ENCODE measurements at places on chromosomes 13 and 19.
A peak's percentile ranks its signal among the peaks of the same experiment; 100 is the strongest.

- H3K27me3 ChIP-seq = no peaks in the 10 kb centered on the region
- H3K4me1 ChIP-seq = no peaks in the 10 kb centered on the region
- DNase-seq = no peak
- H3K27ac ChIP-seq = no peak overlapping the region
These were observed 198.1 kb downstream of the FGF14 start for GRCh38 chr13:102203718-102204117.

GRCh38 chr13:33272531-33273124 is 12.9 kb downstream of the STARD13 start:
- no peak overlapping the region for H3K27ac ChIP-seq
- H3K4me1 ChIP-seq = no peaks in the 10 kb centered on the region
- H3K27me3 ChIP-seq = peaks cover 2% of the 10 kb centered on the region
- no peak for DNase-seq

GRCh38 chr19:46806656-46807055 is 18.3 kb upstream of the SLC1A5 start:
- H3K4me3 ChIP-seq = no peak overlapping the region
- no peak overlapping the region for H3K27ac ChIP-seq
- no peaks in the 10 kb centered on the region for H3K36me3 ChIP-seq
- no peaks in the 10 kb centered on the region for H3K4me1 ChIP-seq

DNA sequence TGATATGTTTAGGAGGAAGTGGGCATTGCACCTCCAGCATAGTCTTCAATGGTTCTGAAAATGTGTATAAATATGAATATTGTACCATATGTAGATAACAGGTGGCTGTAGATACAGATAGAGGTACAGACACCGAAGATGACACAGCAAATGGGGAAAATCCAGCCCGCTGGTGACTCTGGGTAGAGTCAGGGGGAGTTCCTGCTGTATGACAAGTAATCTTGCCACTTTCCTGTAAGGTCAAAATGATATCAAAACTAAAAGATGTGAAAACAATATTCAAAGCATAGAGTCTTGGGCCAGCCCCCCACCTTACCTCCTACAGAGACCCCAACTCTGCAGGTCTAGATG is 17.8 kb downstream of the C2CD4C start:
- peaks cover 3% of the 10 kb centered on the region for H3K4me1 ChIP-seq
- H3K36me3 ChIP-seq = peaks cover 2% of the 10 kb centered on the region
- no peak overlapping the region for H3K27ac ChIP-seq
- peaks cover 8% of the 10 kb centered on the region for H3K27me3 ChIP-seq

- H3K27me3 ChIP-seq = no peaks in the 10 kb centered on the region
- peaks cover 9% of the 10 kb centered on the region for H3K36me3 ChIP-seq
- H3K4me1 ChIP-seq = no peaks in the 10 kb centered on the region
- no peak overlapping the region for H3K27ac ChIP-seq
These were observed 17.3 kb downstream of the MPND start for GRCh38 chr19:4360641-4361151.

DNA sequence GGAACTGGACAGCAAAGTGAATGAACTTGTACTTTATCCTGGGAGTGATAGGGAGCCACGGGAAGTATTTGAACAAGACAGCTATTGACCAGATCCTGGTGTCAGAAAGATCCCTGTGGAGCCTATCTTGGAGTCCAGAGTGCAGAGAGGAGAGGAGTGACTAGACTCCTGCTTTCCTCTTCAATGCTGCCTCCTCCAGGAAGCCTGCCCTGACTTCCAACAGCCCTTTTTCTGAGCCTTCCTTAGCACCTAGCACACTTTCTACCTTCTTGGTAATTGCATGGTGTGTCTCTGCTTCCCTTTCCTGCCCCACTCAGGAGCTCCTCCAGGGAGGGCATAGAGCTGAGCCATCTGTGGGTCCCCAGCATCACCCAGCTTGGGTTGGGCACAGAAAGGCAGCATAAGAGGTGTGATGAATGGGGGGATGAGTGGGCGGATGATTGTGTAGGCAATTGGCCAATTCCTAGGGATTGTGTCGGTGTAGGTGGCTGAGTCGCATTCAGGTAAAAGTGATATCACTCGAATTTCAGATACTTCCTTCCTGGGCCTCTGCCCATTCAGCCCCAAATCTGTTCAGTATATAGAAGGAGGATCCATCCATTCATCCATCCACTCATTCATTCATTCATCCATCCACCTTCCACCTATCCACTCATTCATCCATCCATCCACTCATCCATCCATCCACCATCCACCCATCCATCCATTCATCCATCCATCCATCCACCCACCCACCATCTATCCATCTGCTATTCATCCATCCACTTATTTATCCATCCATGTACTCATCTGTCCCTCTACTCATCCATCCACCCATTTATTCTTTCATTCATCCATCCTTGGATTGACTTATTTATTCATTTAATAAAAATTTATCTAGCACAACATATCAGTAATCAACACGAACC is 26.9 kb downstream of the CYP4F22 start:
- no peak overlapping the region for H3K4me3 ChIP-seq
- no peak overlapping the region for H3K27ac ChIP-seq
- peaks cover 5% of the 10 kb centered on the region for H3K27me3 ChIP-seq
- no peak for DNase-seq
- H3K36me3 ChIP-seq = no peaks in the 10 kb centered on the region
- peaks cover 29% of the 10 kb centered on the region for H3K4me1 ChIP-seq

GRCh38 chr19:7844951-7845350 is 14.9 kb downstream of the EVI5L start:
- H3K36me3 ChIP-seq = no peaks in the 10 kb centered on the region
- no peak for DNase-seq
- no peak overlapping the region for H3K27ac ChIP-seq
- H3K4me1 ChIP-seq = no peaks in the 10 kb centered on the region
- H3K27me3 ChIP-seq = no peaks in the 10 kb centered on the region
- H3K4me3 ChIP-seq = no peak overlapping the region

GRCh38 chr13:112818698-112819045 is 128.8 kb downstream of the ATP11A start:
- no peak overlapping the region for H3K27ac ChIP-seq
- H3K4me1 ChIP-seq = no peaks in the 10 kb centered on the region

- H3K27ac ChIP-seq = no peak overlapping the region
- peaks cover 5% of the 10 kb centered on the region for H3K27me3 ChIP-seq
- no peak overlapping the region for H3K4me3 ChIP-seq
- no peak for DNase-seq
These were observed 355.8 kb downstream of the MYO16 start for GRCh38 chr13:108985166-108985565.

DNA sequence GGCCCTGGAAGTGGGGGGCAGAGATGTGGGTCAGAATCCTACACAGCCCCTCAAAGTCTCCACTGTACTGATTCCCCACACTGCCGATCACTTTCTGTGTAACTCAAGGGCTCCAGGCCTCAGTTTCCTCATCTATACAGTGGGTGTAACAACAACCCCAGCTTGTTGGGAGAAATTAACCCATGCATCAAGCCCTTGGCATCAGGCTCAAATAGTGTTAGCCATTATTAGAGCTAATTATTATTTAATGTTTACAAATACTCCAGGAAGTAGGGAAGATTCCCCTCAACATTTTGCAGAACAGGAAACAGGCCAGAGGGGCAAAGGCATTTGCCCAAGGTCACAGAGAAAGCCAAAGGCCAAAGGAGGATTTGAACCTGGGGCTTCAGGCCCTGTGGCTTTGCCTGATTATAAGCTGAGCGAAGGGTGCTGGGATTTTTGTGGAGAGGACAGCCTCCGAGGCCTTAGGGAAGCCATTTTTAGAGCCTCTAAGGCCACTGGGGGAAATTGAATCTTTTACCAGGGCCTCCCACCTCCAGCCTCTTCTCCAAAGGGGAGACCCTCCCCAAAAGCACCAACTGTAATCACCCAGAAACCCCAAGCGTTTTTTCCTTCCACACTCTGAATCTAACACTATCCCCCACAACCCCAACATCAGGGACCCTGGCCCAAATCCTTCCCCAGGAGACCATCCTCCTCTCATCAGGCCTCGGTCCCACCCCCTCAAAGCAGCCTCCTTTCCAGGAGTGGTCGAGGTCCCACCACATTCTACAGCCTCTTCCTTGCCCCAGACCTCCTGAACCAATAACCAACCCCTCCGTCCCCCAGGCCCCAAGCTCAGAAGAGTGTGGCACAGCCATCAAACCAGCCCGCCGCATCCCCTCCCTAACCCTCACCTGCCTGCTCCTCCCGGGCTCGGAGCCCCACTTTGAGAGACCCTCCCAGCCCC is 1.1 kb downstream of the FKBP8 start:
- H3K27ac ChIP-seq = peak overlapping the region; percentile 86
- no peak for DNase-seq
- H3K27me3 ChIP-seq = no peaks in the 10 kb centered on the region
- H3K36me3 ChIP-seq = peaks cover 10% of the 10 kb centered on the region
- peak overlapping the region; percentile 92 for H3K4me3 ChIP-seq

DNA sequence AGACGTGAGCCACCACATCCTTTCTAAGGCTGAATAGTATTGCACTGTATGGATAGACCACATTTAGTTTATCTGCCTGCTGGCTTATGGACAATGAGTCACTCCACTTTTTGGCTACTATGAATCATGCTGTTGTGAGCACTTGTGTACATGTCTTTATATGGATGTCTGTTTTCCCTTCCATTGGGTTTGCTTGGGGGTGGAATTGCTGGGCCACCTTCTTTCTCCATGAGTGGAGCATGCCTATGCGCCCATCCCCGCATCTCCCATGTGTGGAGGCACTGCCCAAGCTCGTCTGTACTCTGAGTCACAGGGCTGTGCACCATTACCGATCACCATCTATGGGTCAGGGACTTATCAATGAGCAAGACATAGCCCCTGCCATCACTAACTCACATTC is 127.2 kb upstream of the GJB6 start:
- H3K36me3 ChIP-seq = no peaks in the 10 kb centered on the region
- no peaks in the 10 kb centered on the region for H3K27me3 ChIP-seq
- H3K4me3 ChIP-seq = no peak overlapping the region
- H3K27ac ChIP-seq = no peak overlapping the region
- no peak for DNase-seq

DNA sequence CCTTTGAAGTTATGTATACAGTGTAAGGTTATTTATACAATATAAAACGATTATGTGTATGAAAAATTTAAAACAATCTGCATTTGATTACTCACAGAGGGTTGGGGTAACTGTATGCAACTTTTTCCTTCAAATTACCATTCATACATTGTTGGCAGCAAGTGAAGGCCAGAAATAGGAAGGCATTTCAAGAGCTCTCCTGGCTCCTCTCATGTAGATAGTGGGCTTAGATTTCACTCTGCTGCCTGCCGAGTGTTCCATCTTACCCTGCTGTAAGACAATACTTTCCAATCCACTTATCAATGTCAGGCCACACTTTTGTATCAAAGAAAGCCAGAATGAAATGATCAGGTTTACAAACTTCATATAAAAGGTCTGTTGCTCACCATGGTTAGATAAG is 245.2 kb downstream of the DNAJC15 start:
- H3K27me3 ChIP-seq = peaks cover 3% of the 10 kb centered on the region
- H3K36me3 ChIP-seq = no peaks in the 10 kb centered on the region
- H3K4me3 ChIP-seq = no peak overlapping the region
- H3K4me1 ChIP-seq = no peaks in the 10 kb centered on the region
- H3K27ac ChIP-seq = no peak overlapping the region

DNA sequence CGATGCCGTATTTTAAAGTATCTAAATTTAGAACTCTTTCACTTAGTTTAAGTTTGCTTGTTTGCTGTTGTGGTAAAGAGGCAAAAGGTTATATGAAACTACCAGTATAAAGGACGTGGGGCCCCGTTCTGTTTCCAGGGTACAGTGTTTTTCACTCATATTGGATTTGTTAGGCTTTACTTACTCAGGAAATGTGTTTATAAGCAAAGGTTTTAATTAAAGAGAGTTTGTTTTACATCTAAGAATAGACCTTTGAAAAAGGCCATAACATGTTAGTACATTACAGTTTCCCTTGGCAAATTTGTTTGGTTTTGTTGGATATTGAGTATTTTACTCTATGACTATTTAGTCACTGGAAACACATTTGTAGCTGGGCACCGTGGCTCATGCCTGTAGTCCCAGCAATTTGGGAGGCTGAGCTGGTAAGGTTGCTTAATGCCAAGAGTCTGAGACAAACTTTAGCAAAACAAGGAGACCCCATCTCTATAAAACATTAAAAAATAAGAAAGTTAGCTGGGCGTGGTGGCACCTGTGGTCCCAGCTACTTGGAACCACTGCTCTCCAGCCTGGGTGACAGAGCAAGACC is 7.1 kb downstream of the DGKH start:
- peaks cover 11% of the 10 kb centered on the region for H3K36me3 ChIP-seq
- H3K4me1 ChIP-seq = peaks cover 33% of the 10 kb centered on the region
- no peak overlapping the region for H3K4me3 ChIP-seq
- no peaks in the 10 kb centered on the region for H3K27me3 ChIP-seq

DNA sequence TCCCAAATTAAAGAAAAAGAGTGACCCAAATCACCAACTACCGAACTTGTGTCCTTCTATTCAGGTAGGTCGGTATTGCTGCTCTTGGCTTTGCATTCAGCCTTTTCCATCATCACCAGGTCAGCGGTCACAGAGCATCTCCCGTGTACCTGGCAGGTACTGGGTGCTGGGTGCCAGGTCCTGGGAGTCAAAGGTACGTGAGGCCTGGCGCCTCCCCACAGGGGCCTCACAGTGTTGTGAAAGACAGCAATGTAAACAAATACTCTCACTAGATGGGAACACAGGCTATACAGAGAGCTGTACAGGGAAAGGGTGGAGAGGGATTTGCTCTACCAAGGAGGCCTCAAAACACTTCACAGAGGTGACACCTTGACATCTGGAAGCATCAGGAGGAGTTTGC is 86.7 kb downstream of the ZIC5 start:
- H3K27me3 ChIP-seq = peaks cover 2% of the 10 kb centered on the region
- no peak overlapping the region for H3K4me3 ChIP-seq
- H3K36me3 ChIP-seq = no peaks in the 10 kb centered on the region
- H3K4me1 ChIP-seq = no peaks in the 10 kb centered on the region
- H3K27ac ChIP-seq = no peak overlapping the region

DNA sequence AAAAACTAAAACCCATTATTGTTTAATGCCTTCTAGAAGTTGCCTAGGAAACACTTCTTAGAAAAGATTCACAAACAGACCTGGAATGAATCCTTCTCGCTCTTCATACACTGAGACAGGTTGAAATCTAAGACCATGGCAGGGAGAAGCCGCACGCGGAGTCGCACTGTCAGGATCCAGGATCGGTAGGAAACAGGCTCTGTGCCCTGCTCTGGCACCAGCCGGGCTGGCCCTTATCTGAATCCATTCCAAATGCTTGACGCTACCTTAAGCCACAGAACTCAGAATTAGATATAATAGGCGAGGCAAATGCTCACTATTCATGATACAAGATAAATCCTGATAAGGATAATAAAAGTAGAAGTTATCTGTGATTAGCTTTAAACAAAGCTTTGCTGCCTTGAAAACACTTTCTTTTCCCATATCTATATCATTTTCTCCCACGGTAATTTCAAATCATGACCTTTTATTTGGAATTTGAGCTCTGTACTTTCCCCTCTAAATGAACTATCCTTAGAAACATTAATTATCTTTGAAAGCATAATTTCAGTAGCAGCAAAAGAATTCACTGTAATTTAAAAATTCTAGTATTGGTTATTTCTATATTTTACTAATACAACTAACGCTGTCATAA is 385.6 kb downstream of the IRS2 start:
- H3K27ac ChIP-seq = no peak overlapping the region
- no peaks in the 10 kb centered on the region for H3K4me1 ChIP-seq
- H3K27me3 ChIP-seq = no peaks in the 10 kb centered on the region
- no peak overlapping the region for H3K4me3 ChIP-seq

All from activated T-helper 1 cell treated with anti-CD3 and anti-CD28 coated beads, Interleukin-12 subunit alpha, Interleukin-12 subunit beta, Interleukin-2, Interleukin-4 antibody, amounts not matched to agents 30 ng/mL and 10 ng/mL and 1 ng/mL, durations not matched to agents 14 hours and 24 hours and 36 hours (primary cell).